Activated CD4-positive, alpha-beta T cell treated with anti-CD3 and anti-CD28 coated beads for 24 hours (primary cell): ENCODE measurements at places on chromosomes 12 and 14.

DNA sequence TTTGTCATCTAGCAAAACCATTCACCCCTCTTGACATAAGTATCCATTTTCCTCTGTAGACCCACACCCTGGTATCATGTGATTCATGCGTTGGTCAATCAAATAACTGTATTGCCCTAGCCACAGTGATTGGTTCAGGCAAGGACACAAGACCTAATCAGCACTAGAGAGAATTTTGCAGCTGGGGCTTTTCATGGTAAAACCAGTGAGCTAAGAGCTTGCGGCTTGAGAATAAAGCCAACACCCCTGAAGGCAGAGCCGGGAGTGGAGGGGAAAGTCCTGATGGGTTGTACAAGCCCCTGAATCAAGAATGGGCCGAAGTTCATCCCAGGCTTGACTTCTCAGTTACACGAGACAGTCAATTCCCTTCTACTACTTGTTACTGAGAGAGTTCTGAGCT is 33.2 kb upstream of the LTBP2 start:
- DNase-seq, result no peak

DNA sequence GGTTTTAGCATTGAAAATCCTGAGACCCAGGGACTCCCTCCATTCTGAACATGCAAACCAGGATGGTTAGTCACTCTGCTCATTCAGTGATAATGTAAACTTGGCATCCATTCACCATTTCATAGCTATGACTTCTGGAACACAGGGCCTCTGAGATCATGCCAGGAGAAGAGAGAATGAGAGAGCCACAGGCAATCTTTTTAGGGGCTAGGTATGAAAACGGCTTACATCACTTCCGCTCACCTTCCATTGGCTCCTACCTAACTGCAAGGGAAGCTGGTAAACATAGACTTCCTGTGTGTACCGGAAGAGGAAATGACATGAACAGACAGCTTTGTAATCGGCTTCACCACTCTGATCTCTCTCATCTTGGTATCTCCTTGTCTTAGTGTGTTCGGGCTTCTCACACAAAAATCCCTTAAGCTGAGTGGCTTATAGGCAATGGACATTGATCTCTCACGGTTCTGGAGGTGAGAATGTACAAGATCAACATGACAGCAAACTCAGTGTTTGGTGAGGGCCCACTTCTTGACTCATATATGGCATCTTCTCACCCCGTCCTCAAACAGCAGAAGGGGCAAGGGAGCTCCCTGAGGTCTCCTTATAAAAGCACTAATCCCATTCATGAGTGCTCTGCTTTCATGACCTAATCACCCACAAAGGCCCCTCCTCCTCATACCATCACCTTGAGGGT is 465.9 kb upstream of the TBX3 start:
- no peak for DNase-seq

DNA sequence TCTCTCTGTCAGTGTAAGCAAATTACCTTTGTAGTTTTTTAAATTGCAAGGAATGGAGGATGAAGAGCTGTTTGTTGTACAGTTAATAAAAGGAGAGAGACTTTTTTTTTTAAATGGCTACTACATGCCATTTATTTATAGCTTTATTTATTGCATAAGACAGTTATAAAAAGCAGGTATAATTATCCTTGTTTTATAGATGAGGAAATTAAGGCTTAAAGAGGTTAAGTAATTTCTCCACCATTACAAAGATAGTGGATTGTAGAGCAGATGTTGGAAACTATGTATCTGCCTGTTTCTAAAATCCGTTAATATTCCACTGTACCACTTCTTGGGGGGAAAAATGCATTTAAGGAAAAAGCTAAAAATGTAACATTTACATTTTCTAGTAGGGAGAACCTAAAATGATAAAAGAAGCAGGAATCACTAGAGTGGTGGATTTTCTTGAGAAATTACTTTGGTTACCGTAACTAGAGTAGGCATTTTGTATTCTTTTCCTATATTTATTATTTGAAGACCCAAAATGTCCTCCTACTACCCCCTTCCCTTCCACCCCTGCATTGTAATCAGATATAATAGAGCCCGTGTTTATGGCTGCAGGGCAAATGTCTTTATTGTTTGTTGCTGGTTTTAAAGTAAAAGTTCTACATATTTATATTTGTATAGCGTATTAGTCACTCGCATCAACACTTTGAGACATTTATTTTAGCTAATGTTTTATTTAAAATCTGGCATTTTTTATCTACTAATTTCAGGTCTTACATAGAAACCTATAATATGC is 2.3 kb downstream of the SNAPC1 start:
- DNase-seq, result no peak

DNA sequence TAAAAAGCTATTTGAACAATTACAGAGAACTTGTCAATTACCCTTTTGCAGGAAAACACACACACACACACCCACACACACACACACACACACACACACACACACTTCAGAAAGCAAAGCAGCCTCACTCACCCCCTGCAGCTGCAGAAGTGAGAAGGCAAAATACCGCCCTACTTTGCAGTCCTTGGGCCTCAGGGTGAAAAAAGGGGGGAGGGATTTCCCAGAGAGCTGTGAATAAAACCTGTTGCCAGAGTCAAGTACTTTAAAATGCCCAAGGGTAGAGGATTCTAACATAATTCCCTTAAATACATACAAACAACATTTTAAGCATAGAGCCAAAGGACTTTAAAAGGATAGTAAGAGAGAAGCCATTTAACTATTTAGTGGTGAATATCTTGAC is 285.9 kb downstream of the MDGA2 start:
- no peak for DNase-seq

DNA sequence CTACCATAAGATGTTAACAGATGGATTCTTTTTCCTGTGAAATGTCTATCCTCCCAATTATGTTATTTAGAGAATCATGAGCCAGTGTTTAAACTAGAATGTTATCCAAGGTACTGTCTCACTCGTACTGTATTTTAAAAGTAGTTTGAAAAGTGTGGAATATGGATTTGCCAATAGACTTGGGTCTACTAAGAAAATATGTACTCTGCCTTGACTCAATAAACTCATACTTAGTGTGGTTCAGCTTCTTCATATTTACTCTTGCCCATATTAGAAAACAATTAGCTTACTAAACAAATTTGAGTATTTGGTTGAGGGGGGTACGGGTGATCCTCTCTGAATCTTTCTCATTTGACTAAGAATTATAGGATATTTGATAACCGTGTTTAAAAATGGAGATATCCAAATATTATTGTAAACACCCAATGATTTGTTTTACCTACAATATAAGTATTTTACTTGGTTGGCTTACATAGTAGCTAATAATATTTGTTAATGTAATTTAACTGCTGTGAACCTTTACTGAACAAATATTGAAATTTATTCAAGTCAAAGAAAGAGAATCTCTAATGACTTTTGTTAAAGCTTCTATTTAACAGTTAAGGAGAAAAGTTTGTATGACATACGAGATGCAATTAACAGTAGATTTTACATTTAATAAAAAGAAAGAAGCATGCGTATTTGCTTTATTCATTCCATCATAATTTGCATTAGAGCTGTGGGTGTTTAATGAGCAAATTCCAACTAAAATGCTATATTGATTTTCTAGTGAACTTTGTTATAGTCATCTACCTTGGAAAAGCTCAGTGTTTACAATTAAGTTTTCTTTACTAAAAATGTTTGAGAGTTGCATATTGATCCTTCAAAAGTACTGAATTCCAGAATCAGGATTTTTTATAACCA is 81.2 kb downstream of the MIPOL1 start:
- no peak for DNase-seq

DNA sequence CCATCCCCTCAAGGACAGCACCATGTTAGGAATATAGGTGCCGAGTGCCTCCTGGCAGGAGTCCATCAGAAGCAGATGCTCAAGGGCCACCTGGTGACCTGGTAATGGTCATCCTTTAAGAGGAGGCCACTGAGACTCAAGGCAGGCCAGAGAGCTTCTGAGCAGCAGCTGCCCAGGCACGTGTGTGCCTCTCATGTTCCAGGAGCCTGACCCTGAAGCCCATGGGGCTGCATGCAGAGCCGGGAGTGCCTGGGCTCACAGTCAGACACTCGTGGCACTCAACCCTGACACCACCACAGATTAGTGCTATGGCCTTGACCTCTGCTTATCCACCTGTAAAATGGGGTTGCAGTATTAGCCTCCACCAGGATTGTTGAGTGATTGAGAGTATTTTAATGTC is 45.6 kb downstream of the C14orf132 start:
- no peak for DNase-seq

GRCh38 chr14:74710480-74710879 is 2.4 kb downstream of the AREL1 start:
- no peak for DNase-seq

DNA sequence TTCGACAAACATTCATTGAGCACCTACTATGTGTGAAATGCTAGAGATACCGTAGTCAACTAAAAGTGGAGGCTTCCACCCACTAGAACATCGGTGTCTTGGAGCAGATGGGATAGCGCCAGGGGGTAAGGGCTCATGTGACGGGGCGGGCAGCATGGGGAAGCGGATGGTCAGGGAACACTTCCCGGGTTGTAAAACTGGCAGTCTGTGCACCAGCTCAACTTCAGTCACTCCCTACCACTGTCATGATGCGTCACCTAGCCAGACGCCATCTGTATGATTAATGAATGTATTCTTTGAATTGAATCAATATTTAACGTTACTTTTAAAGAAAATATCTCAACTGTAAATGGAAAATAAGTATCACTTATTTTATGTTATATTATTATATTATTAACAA is 93.5 kb downstream of the PIWIL1 start:
- no peak for DNase-seq
